ENCODE measurements at places on chromosomes 1 and 21.

- no peak for DNase-seq
Measured at GRCh38 chr21:27058673-27059605, 92.1 kb upstream of the ADAMTS5 start.

GRCh38 chr1:34924759-34925555 lies 4.5 kb downstream of the DLGAP3 start:
- peak; percentile 86 for DNase-seq

DNA sequence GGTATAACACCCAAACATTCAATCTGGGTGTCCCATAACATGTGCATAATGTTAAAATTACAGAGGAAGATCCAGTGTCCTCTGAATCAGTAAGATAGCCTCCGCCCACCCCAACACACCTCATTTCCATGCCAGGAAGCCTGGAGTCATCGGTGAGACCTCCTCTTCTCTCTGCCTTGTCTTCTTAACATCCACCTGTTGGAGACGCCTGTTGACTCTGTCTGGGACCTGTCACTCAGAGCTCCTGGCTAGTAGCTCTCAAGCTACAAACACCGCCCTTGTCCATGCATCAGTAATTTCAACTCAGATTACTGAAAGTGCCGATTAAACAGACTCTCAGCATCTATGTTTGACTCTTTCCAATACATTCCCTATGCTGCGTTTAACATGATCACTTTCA lies 27.4 kb downstream of the KCNJ15 start:
- no peak for DNase-seq

- no peak for DNase-seq
Measured at GRCh38 chr1:98653123-98653522, 8.4 kb upstream of the SNX7 start.

DNA sequence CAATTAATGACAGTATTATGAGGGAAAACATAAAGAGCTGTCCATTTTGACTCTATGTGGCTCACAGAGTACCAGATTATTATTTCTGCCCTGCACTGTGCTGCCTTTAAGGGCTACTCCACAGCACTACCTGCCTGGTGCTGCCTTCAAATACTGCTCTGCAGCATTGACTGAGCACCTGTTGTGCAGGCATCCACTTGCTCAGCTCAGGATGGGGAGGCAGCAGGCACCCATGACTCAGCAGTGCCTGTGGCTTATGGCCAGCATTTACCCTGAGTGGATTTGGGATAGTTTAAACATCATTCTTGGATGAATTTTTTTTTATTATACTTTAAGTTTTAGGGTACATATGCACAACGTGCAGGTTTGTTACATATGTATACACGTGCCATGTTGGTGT lies 953 bp upstream of the KPRP start:
- DNase-seq: no peak
